Psoas muscle (tissue), 8 donors: ENCODE measurements at places on chromosomes 7 and 10. TPM values are rescaled to one million over a fixed set of nuclear protein-coding genes. Genes with fewer than 3 reads are reported as not detected.

Gene CYP26A1
- not detected for total RNA-seq

Gene CYP2C8
- not detected for total RNA-seq

- DNase-seq: no peak
These were observed 73.6 kb downstream of the CCDC3 start for GRCh38 chr10:12927896-12928295.

GRCh38 chr10:43297534-43297933, 30.7 kb upstream of the RASGEF1A start:
- no peak for DNase-seq

GRCh38 chr7:49443515-49443914, 329.9 kb upstream of the VWC2 start:
- DNase-seq: no peak
